ENCODE measurements at places on chromosomes 12 and 14.

DNA sequence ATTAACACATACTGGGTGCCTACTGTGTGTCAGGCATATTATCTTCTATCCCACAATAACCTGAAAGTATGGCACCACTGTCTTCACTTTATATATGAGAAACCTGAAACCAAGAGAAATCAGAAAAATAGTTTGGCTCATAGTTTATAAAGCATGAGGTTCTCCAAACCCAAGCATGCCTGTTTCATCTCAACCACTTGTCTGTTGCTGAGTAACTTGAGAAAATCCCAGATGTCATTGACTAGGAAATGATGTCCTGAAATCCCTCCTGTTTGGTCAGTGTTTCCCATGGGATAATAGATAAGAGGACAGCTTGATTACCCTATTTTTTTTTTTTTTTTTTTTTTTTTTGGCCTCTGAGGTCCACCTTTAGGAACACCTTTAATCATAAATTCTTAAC lies 2.6 kb upstream of the IFNG-AS1 start:
- no peak for DNase-seq

DNA sequence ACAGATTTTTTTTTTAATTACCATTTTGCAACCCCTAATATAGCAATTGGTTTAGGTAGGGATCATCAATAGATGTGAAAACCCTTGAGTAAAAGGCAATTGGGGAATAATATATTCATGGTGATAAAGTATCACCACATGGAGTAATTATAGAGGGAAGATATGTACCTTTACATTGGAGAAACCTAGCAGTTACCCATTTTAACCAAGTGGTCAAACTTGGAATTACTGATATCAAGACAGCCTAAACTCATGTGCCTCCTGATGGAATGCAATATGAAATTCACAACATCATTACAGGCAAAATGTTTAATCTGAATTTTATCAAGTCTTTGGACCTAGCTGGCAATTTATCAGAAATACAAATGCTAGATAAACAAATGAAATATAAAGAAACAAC lies 6.7 kb upstream of the SLC10A1 start:
- DNase-seq: no peak

GRCh38 chr12:29048787-29049186 lies 100.3 kb upstream of the FAR2 start:
- no peak for DNase-seq

DNA sequence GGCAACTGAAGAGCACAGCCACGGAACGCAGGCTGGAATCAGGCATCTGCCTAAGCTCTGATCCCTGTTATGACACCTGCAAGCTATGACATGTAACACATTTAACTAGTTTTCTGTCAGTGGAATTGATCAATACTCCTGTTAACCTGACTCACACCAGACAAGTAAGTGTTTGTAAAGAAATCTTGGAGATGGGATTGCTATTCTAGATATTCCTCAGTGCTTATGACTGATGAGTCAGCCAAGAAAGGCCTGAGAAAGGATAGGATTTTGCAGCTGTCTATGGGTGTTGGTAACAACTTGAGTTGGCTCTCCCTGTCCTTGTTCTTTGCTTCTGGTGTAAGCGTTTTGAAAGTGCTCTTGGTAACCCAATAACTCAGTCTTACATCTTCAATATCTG lies 110.5 kb downstream of the GPR135 start:
- DNase-seq: no peak

DNA sequence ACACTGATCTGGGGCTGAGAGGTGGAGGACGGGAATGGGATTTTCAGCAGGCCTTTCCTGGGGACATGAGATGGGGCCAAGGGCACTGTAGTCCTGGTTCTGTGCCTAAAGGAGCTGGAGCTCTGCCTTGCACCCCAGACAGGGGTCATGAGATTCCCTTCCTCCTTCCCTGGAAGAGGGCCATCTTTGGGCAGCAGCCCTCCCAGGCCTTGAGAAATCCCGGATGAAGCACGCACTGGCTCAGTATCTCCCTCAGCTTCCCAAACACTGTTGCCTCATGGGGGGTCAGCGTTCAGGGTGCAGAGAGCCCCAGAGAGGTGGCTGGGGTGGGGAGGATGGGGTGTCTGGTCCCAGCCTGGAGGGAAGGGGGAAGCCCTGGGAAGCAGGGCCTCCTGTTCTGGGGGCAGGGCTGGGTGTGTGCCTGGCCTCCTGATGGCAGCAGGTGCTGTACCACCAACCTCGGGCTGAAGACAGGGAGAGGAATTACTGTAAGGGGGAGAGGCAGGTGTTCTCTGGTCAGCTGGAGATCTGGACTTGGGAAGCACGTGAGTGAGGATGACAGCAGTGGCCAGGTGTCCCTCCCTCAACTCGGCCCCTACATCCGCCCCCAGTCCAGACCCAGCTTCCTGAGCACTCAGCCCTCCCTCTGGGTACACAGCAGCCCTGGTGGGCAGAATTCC lies 8.4 kb upstream of the NR4A1 start:
- no peak for DNase-seq

DNA sequence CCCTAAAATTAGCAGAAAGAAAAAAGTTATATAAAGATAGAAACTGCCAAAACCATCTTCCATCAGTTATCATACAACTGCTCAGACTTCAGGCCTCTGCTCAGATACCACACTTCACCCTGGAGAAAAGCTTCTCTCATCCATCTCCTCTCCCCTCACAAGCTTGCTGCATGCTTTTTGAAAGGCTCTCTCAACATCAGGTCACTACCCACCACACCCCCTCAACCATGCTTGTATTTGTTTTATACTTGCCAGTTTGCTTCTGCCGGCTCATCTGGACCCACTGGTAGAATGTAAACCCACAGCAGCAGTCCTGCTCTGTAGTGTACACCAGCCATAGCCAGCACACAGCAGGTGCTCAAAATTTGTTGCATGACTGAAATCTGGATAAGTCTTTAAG lies 8.8 kb downstream of the PPP1CC start:
- no peak for DNase-seq

Measured in T follicular helper cell (primary cell).